ENCODE measurements at places on chromosomes 5 and 9. TPM values are rescaled to one million over a fixed set of nuclear protein-coding genes. Genes with fewer than 3 reads are reported as not detected.
A peak's percentile ranks its signal among the peaks of the same experiment; 100 is the strongest.

Gene TTC16
- polyA plus RNA-seq, result 0.20 TPM

GRCh38 chr5:179618923-179619554 is 4.4 kb downstream of the HNRNPH1 start:
- DNase-seq, result no peak

DNA sequence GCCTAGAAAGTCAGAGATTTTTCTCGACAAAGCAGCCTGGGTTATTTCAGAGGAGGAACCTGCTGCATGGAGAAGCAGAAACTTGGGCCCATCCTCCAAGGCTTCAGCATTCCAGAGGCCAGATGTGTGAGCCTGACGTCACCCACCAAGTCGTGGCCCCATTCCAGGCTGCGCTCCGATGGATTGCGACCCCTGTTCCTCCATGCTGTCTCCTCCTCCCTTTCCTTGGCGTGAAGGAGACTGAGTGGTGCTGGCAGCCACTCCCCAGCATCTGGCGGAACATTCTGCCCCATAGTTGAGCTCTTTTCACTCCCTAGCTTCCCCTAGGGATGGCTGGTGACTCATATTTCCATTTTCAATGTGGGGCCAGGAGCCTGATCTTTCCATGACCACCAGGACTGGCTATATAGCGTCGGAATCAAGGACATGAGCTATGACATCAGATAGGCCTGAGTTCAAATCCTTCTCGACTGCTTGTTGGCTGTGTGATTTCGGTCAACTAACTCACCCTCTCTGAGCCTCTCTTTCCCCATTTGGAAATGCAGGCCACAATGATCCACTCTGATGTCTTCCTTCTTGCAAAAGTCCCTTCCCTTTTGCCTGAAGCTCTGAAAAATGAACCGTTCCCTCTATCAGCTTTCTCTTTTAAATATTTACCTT is 24.5 kb upstream of the DUSP1 start:
- DNase-seq, result peak; percentile 78

GRCh38 chr5:82894716-82895115 is 182.5 kb downstream of the TMEM167A start:
- no peak for DNase-seq

DNA sequence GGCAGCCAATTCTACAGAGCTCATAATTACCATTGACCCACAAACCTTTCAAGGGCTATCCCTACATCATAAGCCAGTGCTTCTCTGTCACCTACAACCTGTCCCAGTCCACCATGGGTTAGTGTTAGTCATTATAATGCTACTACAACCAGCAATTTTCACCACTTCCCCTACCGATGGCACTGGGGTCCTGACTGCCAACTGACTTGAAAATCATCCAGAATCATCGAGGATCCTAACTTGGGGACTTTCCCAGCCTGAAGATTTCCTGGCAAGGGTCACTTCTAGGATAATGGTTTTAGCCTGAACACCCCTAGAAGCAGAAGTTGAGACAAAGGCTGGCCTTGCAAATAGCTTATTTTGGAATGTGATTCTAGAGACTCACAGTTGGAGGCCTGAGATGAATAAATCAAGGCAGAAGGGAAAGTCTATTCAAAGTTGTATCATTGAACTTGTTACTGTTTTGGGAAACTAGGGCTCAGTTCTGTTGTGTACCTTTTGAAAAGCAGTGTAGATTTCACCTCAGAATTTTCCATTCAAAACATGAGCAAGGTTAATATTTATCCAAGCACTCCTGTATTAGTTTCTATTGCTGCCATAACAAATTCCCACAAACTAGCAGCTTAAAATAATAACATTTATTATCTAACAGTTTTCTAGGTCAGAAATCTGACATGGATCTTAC is 633.0 kb downstream of the LRRC70 start:
- no peak for DNase-seq

- DNase-seq, result no peak
These were observed 17.8 kb downstream of the LRRC8A start for GRCh38 chr9:128899566-128900322.

All from right renal cortex interstitium (tissue), 3 donors.